ENCODE measurements at places on chromosomes 2 and 18. TPM values are rescaled to one million over a fixed set of nuclear protein-coding genes. Genes with fewer than 3 reads are reported as not detected.

DNA sequence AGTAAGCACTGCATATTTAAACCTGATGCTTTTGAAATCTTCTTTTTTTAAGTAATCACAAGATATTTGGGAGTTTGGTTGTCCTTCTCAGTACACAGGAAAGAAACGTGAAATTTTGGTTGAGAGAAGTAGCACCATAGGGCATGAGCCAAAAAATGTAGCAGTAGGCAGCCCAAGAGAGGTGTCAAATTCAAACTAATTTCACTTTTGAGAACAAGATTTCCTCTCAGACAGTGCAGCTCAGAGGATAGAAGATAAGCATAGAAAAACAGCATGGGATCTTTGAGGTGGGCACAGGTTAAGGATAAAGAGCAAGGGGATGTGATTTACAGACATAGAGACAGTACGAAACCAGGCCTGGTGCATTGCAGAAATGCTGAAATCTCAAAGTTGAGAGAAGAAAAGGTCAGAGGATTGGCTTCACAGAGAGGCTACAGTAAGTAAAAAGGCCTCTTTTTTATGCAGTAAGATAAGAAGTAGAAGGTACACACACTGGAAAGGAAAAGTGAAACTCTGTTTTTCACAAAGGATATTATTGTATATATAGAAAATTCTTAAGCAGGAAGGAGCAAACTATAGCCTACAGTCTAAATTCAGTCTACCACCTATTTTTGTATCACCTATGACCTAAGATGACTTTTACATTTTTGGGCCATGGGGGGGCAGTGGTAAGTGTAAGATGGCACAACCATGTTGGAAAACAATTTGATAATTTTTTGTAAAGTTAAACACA, 89.8 kb downstream of the PKP4 start:
- DNase-seq = no peak

- DNase-seq = no peak
These were observed 506.6 kb downstream of the NR4A2 start for GRCh38 chr2:155825876-155826275.

DNA sequence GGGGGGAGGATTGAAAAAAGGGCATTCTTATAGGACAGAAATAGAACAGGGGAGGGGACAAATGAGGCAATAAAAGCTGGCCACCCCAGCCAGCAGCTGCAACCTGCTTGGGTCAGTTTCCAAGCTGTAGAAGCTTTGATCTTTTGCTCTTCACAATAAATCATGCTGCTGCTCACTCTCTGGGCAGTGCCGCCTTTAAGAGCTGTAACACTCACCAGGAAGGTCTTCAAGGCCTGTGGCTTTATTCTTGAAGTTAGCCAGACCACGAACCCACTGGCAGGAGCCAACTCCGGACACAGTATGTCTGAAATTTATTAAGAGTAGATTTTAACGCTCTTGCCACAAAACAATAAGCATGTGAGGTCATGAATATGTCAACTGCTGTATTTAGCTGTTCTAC, 649.9 kb upstream of the RAB6C start:
- no peak for DNase-seq

GRCh38 chr18:71936744-71937143, 607.4 kb downstream of the CBLN2 start:
- no peak for DNase-seq

GRCh38 chr18:8616028-8616401, 6.8 kb downstream of the RAB12 start:
- no peak for DNase-seq

GRCh38 chr2:79713131-79713785, 200.4 kb downstream of the CTNNA2 start:
- no peak for DNase-seq

GRCh38 chr2:170712653-170713542, 2.2 kb upstream of the SP5 start:
- DNase-seq = peak; percentile 56

GRCh38 chr2:5175231-5175630, 517.0 kb upstream of the SOX11 start:
- no peak for DNase-seq

DNA sequence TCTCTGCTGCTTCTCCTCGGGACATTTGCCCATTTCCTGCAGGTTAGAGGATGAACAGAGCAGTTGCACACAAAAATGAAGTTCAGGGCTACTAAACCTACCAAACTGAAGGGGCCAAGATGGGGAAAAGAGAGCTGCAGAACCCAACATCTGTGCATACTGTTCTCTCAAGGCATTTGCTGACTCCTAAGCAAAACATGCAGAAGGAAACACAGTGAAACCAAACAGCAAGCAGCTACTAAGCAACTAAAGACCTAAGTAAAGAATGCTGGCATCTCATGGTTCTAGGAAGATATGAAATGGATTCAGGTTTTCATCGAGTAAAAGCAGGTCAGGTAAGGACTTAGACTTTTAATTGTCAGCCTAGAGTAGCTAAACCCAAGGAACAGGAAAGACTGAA, 111.9 kb upstream of the SYT4 start:
- DNase-seq = no peak

- DNase-seq = no peak
These were observed 141.4 kb upstream of the LTBP1 start for GRCh38 chr2:32805104-32806095.

- DNase-seq = no peak
These were observed 216.7 kb downstream of the GLI2 start for GRCh38 chr2:120952318-120952717.

- DNase-seq = no peak
These were observed 75.7 kb downstream of the ADAM23 start for GRCh38 chr2:206518997-206519396.

GRCh38 chr2:74441690-74442482, at the start of gene RTKN:
RTKN (minus strand) TSS chr2:74441937; CDS start chr2:74441816, 121 bp downstream.
- peak; percentile 80 for DNase-seq

DNA sequence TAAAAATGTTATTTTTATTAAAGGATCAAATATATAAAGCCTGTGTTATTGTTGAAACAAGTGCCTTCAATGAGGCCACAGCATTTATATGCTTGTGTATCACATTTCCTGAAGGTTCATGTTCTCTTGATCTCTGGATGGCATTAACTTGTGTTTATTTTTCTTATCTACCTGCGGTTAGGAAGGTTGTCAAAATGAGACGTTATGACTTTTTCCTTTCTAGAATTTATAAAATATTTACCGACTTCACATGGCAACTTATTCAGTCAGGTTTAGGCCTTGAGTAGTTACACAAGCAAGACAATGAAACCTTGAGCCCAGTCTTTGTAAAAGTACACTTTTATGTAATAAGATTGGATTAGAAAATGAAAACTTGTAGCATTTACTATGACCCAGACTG, 196.4 kb upstream of the ACVR2A start:
- no peak for DNase-seq

DNA sequence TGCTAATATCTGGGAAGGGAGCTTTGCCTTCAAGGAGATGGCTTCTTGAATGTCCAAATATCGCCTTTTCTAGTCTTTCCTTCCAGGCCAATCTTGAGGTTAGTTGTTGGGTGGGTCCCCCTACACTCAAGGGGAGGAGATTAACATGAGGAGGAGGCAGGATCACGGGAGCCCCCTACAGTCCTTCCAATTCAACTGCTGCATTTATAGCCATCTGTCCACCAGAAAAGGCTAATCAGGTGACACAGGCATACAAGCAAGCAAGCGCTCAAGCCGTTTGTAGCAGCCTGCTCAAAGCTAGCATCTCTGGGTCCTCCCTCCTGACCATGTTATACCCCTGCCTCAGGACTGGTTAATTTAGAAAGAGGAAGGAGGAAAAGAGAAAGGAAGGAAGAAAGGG, 87.6 kb downstream of the MRPS9 start:
- DNase-seq = no peak

DNA sequence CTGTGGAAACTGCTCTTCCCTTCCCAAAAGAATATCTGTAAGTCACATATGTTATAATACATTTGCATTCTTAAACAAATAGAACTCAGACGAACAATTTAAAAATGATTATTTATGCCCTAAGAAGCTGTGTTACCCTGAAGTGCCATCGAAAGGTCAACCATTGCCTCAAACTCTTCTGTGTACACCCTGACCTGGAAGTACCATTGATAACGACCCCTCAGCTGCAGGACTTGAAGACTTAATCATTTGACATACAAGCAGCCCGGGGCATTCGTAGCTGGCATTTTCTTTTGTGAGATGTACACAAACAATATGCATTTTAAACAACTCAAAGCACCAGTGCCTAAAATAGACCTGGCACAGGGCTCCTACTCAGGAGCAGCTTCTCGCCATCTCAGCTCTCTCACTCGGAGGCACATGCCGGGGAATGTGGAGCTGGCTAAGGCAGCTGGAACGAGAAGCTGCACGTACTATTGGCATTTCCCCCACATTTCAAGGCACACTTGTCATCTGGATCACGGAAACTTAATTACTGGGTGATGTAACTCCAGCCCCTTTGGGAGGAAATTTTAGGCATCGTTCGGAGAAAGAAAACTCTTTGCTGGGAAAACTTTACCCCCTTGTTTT, 170.0 kb upstream of the GALNT5 start:
- no peak for DNase-seq

- DNase-seq = no peak
These were observed 61.5 kb downstream of the TNFRSF11A start for GRCh38 chr18:62386601-62387000.

DNA sequence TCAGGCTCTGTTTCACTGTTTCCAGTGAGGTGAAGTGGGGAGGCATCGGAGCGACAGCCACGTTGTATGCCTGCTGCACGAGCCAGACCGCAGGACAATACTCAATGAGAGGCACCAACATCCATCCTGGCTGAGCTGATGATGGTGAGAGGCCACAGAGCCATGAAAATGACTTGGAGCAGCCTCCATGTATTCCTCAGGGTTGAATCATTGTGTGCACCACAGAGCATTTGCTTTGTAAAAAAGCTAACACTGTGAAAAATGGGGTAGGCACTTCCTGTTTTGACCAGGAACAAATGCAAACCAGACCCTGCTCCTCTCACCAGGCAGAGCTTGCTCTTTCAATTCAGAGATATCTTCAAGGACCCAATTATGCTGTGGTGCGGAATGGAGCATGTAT, 87.2 kb downstream of the LPIN1 start:
- no peak for DNase-seq

GRCh38 chr18:62717169-62717924, 2.0 kb downstream of the PHLPP1 start:
- peak; percentile 76 for DNase-seq

DNA sequence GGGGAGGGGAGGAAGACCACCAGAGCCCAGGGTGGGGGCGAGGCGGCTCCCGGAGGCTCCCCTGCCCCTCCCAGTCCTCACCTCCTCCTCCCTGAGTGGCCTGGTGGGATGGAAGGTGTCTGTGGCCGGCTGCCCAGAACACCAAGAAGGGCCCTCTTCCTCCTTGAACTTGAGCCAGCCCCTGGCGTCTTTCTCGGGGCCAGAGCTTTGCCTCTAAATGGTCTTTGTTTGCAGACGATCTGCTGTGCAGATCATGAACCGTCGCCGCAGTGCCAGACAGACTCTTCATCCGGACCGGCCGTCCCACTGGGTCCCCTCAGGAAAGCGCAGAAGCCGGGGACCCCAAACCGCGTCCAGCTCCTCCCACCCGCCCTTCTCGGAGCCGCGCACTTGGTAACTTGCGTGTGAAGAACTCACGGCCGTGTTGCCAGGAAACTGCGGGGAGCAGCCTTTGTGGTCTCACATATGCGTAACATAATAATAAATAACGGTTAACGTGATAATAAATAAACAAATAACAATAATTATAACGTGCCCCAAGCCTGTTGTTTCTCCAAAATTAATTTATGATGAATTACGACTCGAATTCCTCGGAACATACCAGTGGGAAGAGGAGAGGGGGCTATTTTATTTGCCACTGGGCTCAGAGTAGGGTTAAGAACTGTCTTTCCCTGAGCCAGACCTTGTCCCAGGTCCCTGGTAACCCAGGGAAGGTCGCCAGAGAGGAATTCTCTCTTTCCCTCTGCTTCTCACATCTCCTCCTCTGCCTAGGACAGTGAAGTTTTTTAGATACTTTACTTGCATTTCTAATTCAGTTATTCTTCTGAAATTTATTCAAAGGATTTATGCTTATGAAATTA, 41.0 kb downstream of the PTGR3 start:
- no peak for DNase-seq

DNA sequence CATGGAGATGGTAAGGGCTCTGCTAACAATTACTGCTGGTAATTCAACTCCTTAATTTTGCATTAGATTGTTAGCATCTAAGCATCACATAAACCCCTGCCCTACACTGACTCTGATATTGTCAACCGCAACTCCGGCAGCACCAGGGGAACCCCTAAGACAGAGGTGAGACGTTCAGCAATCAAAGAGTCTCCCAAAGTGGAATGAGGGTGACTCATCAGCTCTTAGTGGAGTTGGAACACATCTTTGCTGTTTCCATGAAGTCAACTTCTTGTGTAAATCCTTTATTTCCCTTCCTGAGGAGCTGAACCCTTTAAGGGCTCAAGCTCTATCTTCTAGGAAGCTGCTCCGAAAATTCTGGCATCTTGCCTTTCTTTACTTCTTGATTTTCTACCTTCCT, 52.1 kb downstream of the ABCG8 start:
- DNase-seq = no peak

- no peak for DNase-seq
These were observed 101.2 kb downstream of the ZNF236 start for GRCh38 chr18:76923485-76924085.

DNA sequence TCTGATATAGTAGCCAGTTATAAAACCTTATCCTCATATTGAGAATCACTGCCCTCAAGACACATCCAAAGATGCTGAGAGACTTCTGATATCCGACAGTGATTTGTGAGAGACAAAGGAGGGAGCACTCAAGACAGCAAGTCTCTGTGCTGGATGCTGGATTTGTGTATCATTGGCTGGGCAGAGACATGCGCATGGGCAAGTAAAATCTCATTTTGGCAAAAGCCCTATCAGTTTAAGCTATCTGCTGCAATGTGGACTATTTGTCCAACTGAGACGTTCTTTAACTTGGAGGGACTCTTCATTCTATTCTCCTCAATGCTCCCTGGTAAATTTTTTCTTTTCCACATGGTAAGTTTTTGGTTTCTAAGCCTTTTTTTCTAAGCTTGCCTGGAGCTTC, 107.5 kb downstream of the SS18 start:
- DNase-seq = no peak

DNA sequence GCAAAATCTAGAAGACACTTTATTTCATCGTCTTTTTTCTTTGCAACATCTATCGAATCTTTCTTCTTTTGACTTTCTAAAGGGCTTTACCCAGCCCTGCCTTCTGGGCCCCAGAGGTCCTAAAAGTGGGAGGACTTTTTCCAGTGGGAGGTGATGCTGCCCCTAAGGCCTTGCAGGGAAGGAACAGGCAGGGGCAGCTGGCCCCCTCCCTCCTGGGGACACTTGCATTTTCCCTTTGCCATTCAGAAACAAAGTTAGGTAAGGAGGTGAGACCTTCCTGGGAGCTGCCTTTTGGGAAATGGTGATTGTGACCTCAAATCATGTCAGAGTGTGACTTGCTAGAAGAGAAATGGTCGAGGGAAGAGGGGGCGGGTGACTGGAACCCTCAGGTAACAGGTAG, 132.7 kb downstream of the GLI2 start:
- no peak for DNase-seq

GRCh38 chr2:51165534-51166260, 133.8 kb upstream of the NRXN1 start:
- DNase-seq = no peak

Gene GRHL1
- 1.2 TPM for total RNA-seq

Gene CYP27C1
- total RNA-seq = not detected

Gene MSTN
- not detected for total RNA-seq

Gene ZNF804A
- total RNA-seq = not detected

Gene SP140
- total RNA-seq = 241 TPM

Gene RRM2
- total RNA-seq = 378 TPM

Gene SETBP1
- total RNA-seq = 22.6 TPM

Gene CENPA
- total RNA-seq = 23.6 TPM

Gene SGPP2
- 23.0 TPM for total RNA-seq

Gene PLGLB1
- 0.85 TPM for total RNA-seq

Gene CBLN2
- not detected for total RNA-seq

Gene PMAIP1
- 54.6 TPM for total RNA-seq
